ENCODE measurements at places on chromosomes 3 and 15.
A peak's percentile ranks its signal among the peaks of the same experiment; 100 is the strongest.

- no peak for DNase-seq
Measured at GRCh38 chr3:3074551-3075257, 35.5 kb downstream of the IL5RA start.

DNA sequence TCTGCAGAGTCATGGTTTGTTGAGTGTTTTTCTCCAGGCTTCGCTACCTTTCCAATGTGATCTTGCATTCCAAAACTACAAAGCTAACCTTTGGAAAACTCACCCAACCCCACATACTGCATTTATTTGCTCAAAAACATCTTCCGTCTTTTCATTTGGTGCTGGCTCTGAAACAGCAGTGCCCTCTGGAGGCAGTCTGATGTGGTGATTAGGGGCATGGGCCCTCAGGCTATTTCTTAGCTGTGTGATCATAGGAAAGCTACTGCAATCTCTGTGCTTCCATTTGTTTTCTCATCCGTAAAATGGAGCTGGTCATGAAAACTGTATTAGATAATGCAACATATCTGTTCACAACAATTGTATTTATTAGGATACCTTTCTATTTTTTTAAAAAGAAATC lies 47.0 kb downstream of the MTHFS start:
- DNase-seq, result peak; percentile 46

- DNase-seq, result peak; percentile 31
Measured at GRCh38 chr3:186053954-186054791, 54.7 kb downstream of the ETV5 start.

DNA sequence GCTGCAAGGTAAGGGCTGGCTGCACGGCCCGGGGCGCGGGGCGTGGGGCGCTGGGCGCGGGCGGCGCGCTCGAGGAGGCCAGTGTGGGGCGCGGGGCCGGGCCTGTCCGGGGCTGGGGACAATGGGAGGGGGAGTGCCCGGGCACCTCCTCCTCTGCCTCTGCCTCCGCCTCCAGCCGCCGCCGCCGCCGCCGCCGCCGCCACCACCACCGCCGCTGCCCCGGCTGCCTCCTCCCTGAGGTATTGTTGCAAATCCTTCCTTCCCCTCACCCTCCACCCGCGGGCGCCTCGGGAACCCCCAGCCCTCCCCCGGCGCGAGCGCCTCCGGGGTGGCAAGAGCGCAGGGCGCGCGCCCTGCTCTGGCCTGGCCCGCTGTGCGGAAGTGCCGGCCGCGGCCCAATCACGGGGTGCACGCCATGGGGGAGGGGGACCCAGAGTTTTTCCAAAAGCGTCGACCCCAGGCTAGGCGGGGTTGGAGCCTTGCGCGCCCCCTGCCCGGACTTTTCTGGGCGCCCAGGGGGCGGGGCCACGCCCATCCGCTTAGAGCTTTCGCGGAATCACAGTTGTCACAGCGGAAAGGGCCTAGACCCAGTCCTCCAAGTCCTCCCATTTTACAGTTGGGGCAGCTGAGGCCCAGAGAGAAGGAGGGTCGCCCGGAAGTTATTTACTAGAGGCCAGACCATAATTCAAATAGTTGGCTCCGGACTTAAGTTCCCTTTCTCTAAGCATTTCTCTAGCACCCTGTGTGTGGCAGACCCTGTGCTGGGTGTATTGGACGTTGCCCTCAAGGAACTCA lies at the start of gene LPP:
TSS of gene LPP (plus strand) at position 144 of the 795 bp plus-strand sequence. CDS start 251,964 bp downstream, outside the sequence.
- peak; percentile 89 for DNase-seq

- DNase-seq, result no peak
Measured at GRCh38 chr3:14758297-14758696, 60.5 kb upstream of the FGD5 start.

GRCh38 chr3:41137686-41138111 lies 61.6 kb upstream of the CTNNB1 start:
- no peak for DNase-seq

Measured in neural progenitor cell (in vitro differentiated cells).